Activated T-cell treated with anti-CD3 and anti-CD28 coated beads, Interleukin-2, amount 50 U/mL, for 72 hours (primary cell): ENCODE measurements at places on chromosomes 7 and 10. TPM values are rescaled to one million over a fixed set of nuclear protein-coding genes. Genes with fewer than 3 reads are reported as not detected.

MINDY3 gene
- total RNA-seq, result 19.4 TPM

PRR15 gene
- total RNA-seq, result not detected

DNA sequence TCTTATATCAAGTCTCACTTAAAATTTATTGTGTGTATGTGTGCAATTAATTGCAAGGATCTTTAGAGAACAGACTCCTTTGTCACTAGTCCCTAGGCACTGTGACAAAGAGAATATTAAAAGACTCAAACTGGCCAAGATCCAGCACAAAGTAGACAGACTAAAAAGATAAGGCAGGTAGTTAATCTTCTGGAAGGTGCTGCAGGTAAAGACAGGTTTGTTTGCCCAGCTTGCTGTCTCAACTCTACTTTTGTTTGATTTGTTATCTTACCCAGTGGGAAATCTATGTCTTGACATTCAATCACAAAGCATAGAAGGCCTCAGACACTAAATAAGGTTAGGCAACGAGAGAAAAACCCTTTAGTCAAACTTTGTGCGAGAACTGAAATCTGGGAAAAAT, 807.9 kb upstream of the LRRN3 start:
- H3K36me3 ChIP-seq, result no peaks in the 10 kb centered on the region
- no peak overlapping the region for H3K27ac ChIP-seq
- H3K4me1 ChIP-seq, result no peaks in the 10 kb centered on the region
- no peaks in the 10 kb centered on the region for H3K27me3 ChIP-seq
- no peak for DNase-seq

DNA sequence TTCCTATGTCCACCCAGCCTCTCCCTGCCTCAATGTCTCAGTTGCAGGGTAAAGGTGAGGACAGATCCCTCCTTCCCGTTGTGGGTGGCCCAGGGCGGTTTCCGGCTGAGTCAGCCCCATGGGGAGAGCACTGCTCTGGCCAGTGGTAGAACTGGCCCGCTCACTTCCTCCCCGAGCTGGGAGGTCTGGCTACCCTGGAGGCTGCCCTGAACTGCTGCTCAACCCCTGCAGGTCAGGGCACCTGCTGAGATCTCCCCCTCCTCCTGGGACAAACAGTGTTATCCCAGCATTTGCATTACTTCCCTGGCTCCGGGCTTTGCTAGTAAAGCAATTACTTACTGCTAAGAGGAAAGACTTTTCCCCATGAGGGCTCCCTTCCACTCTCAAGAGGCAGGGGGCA, 21.4 kb upstream of the IMPDH1 start:
- peaks cover 21% of the 10 kb centered on the region for H3K27me3 ChIP-seq
- no peak for DNase-seq
- H3K4me3 ChIP-seq, result no peak overlapping the region
- no peak overlapping the region for H3K27ac ChIP-seq

GRCh38 chr10:2301227-2301626, 563.9 kb upstream of the ADARB2 start:
- no peak for DNase-seq
- no peak overlapping the region for H3K27ac ChIP-seq
- no peaks in the 10 kb centered on the region for H3K27me3 ChIP-seq
- H3K36me3 ChIP-seq, result no peaks in the 10 kb centered on the region
- no peak overlapping the region for H3K4me3 ChIP-seq
